Renal cortex interstitium (tissue), 15 donors: ENCODE measurements at places on chromosomes 1 and 21.

GRCh38 chr1:56719171-56719570 is 74.1 kb downstream of the PRKAA2 start:
- DNase-seq, result no peak

GRCh38 chr1:67166196-67166595 is at the start of gene IL23R:
Gene IL23R, plus strand, starts transcription at chr1:67166454. Its CDS starts 1,667 bp downstream, at chr1:67168121.
- DNase-seq, result no peak

DNA sequence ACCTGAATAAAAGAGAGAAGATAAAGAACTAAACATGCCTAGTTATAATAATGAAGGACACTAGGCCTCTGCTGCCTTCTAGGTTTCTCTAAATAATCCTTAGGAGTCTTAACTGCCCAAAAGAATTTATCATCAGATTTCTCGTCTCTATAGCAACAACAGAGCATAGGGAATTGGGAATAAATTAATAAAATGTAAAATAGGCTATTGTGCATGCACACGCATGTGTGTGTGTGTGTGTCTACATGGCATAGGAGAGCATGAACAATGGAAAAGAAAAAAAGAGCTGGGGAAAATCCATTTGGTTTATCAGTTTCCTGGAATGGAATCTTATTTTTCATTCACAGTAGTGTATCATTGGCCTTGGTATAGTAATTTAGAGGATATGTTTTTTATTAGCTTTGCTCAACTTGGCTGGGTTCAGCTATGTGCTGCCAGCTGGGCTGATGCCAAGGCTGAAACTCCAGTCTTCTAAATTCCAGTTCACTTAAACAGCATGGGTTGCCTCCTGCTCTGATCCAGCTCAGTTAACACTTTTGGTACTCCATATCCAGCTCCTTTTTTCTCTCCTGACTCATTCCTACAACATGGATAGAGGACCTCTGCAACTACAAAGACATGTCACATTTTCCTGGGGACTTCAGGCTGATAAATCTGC is 80.6 kb upstream of the SLFNL1 start:
- no peak for DNase-seq

- no peak for DNase-seq
Measured at GRCh38 chr1:37691497-37692077, 729 bp upstream of the CDCA8 start.

DNA sequence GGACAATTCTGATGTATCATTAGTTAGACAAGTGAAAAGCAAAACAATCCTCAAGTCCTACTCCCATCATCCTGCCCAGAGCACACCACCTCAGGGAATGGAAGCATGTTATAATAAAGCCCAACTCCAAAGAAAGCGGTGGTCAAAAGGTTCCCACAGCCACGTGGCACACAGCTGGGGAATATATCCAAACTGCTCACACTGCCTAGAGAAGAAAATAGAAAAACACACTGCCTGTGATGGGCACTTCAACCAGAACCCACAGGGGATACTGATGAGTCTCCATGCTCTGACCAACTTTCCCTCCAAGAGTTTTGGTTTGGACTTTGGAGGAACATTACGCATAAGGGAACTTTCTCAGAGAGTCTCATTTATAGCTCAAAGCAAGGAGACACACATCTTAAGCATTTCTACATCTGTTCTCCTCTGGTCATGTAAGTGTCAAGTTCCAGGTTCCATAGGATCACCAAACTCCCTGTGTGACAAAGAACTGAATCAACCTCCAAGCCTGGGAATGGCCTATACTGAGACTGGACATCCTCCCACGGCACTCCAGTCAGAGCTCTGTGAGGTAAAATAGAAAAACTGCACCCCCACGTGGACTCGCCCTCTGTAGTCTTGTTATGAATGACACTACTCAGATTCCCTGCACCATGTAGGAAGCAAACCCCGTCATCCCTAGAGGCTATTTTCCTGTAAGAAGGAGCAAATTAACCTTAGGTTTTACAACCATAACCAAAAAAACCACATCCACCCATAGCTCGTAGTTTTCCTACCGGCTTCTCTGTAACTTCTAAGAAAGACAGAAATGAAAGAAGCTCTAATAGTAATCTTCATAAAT is 12.2 kb downstream of the DSTYK start:
- DNase-seq, result no peak

GRCh38 chr1:64956733-64957441 is 9.5 kb downstream of the JAK1 start:
- DNase-seq, result no peak

DNA sequence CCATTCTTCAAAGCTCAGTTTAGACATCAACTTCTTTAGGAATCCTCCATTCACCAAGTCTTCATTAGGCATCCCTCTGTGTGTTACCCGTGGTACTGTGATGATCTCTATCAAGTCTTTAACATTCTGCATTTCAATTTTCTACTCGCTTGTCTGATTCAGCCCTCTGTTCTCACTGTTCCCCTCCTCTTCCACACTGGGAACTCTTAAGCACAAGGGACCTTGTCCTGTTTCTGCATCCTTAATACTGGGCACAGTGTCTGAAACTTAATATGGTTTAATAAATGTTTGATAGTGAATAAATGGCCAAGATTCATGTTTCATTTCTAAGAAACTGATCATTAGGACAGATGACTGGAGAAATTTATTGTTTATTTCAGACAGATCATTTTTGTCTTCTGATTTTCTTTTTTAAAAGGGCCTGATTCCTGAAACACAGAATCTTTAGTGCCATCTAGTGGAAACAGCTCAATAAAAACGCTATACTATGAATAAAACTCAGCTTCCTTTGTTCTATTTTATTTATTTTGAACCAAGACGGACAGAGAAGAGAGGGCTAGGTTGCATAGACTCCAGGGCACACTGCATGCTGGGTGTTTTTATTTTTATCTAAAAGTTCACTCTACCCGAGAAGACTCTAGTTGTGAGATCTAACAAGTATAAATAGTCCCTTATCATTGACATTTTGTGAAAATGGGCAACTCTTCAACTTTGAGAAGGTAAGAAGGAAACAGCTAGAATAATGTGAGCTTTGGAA is 7.0 kb upstream of the TRIM45 start:
- no peak for DNase-seq

DNA sequence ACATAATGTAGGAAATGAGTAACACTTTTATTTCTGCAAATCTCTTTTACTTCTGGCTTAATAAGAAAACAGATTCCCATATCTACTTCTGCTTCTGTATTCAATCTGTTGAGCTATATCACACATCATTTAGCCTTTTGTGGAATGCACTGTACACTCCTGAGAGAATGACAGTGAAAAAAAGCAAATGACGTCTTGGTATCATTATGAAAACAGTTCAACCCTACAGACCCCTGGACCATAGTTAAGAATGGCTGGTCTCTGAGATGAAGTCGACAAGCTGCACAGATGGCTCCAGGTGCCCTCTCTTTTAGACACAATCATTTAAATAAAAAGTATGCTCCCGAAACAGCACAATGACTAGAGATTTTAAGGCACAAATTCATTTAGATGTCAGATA is 247.0 kb downstream of the RERE start:
- no peak for DNase-seq

DNA sequence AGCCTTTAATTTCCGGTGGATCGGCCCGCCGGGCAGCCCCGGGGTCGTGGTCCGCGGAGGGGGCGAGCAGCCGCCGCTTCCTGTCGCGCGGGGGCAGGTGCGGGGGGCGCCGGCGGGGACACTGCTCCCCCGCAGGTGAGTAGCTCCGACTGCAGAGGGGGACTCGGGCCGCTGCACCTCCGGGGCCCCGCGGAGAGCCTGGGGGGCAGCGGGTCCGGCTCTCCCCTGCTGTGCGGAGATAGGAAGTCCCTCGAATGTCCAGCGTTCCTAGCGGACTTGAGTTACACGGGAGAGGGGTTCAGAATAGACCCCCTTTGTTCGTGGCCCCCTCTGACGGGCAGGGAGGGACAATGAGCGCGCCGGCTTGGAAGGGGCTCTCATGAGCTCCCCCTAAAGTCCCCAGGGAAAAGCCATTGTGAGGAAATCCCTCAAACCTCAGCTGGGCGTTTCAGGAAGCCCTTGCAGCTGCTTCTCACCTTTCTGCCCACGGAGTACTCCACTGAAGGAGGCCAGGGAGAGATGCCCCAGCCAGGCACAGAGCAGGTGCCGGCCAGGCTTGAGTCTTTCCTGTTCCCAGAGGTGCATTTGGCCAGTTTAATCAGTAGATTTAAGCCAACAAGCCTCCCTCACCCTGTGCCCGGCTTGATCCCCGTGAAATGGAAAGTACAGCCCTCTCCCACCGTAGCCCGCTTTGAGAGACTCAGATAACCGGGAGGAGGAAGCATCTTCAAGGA is 925 bp downstream of the PDE9A start:
- DNase-seq, result no peak

DNA sequence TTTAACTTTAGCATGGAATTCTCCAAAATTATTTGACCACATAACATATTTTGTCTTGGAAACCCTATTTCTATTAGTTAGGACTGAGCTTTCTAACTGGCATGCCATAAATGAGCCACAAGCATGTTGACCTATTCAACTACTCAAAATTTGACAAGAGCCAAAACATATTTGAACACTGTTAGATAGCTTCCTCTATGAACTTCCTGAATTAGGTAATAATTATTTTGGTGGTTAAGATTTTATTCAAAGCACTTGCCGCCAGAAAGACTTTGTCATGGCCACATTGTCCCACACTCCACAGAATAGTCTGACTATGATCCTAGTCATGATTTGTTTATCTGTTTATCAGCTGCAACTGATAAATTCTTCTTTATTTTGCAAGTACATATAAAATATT is 23.1 kb upstream of the CTPS1 start:
- no peak for DNase-seq

GRCh38 chr1:56133522-56134472 is 445.6 kb downstream of the PLPP3 start:
- no peak for DNase-seq

- no peak for DNase-seq
Measured at GRCh38 chr21:28936721-28937120, 56.0 kb downstream of the LTN1 start.

DNA sequence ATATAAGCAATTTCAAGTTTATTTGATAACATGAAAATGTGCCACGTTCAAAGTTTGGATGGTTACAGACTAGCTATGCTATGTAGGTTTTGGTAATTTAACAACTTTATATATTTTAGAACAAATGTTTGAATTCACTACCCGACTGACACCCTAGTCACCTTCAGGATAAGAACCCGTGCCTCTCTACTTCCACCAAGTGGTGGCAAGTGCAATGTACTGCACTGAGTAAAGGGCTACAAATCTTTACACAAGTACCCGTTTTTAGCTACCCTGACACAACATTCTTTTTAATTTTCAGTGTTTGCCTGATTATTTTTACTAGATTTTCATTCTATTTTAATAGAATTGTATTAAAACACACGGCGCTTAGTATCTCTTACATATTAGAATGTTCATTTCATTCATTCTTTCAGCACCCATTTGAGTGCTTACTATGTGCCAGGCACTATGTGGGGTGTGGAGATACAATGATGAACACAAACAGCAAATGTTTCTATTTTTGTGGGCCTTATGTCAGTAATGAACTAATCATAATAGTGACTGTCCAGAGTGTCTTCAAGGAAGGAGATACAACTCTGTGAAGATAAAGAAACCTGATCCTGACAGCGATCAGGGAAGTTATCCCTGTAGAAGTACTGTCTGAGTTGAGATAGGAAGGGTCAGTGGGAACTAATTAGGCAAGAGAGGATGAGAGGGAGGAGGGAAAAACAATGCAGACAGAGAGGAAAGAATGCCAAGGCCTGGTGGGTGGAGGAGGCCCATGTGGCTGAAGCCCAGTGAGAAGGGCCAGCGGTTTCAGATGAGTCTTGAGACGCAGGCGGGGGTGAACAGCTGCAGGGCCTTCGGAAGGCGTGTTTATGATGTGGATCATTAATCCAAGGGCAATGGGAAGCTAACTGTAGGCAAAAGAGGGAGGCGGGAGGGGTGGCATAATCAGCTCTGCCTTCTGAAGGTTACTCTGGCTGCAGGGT is 3.8 kb downstream of the LCA5L start:
- no peak for DNase-seq

DNA sequence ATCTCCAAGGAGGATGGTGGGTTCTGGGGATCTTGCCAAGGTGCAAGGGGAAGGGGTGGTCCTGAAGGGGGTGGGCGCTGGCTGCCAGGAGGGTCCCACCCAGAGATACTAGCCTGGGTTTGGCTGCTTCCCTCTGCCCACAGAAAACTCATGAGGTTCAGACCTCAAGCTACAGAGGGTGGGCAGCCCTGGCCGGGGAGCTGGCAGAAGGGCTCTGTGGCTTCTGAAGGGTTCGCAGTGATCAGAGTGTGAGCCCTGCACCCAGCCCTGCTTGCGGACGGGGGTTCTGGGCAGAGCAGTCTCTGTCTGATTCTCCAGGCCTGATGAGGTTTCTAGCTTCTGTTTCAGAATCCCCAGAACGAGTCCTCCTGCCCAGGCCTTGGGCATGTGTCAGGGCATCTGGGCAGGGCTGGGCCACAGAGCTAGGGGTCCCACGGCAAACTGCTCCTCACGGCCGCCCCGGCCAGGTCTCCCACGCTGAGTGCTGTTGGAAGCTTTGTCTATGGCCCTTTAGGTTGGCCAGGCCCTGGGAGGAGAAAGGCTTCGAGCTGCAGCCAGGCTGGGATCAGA is 635 bp upstream of the MMEL1 start:
- DNase-seq, result no peak

DNA sequence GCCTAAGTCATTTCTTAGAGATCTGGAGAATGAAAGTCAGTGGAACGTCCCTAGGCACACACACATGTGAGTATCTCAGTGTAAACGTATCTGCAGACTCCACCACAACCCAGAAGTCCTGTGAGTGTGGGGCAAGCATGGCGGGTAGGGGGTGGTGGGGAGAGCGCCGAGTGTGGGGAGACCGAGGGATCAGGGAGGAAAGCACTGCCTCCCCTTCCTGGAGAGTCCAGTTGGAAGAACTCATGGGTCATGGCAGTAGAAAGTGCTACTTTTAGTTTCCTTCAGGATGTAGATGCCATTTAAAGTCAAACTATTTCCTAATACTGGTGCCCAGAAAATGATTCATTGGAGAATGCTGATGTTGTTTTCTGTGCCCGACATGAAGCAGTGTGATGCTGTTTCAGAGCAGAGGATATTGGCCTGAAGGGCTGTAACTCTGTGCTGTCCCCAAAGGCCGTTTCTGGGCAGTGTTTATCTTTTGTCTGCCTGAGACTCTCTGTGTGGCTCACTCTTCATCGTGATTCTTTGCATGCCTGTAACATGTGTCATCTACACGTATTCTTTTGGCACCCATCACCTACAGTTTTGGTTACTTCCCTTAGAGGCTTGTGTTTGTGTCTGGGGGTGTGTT is 45.7 kb upstream of the TSPAN2 start:
- no peak for DNase-seq

GRCh38 chr1:107782217-107782845 is 182.6 kb downstream of the VAV3 start:
- peak; percentile 47 for DNase-seq

- no peak for DNase-seq
Measured at GRCh38 chr1:89608319-89608983, 24.5 kb upstream of the LRRC8C start.

DNA sequence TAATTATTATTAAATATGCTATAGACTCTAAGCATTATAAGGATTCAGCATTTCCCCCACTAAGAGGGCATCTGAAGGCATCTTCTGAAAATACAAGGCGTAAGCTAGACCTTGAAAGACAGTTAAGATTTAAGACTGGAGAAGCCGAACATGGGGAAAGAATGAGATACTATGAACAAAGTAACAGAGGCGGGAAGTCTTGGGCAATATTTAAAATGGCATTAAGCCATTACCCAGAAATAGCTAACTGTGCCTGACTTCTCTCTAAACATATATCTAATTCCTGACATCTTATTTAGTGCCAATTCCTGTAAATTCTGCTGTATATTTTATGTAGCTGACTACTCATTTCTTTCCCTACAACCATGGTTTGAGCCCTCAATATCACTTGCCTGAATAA is 20.9 kb downstream of the DPH5 start:
- DNase-seq, result no peak

- DNase-seq, result no peak
Measured at GRCh38 chr21:16550917-16551741, 821.3 kb downstream of the USP25 start.

- no peak for DNase-seq
Measured at GRCh38 chr1:68644504-68644903, 147.6 kb upstream of the DEPDC1 start.
